ENCODE measurements at places on chromosomes 11 and 22. TPM values are rescaled to one million over a fixed set of nuclear protein-coding genes. Genes with fewer than 3 reads are reported as not detected.

GRCh38 chr11:17013548-17014320, 480 bp downstream of the PLEKHA7 start:
- DNase-seq: no peak

DNA sequence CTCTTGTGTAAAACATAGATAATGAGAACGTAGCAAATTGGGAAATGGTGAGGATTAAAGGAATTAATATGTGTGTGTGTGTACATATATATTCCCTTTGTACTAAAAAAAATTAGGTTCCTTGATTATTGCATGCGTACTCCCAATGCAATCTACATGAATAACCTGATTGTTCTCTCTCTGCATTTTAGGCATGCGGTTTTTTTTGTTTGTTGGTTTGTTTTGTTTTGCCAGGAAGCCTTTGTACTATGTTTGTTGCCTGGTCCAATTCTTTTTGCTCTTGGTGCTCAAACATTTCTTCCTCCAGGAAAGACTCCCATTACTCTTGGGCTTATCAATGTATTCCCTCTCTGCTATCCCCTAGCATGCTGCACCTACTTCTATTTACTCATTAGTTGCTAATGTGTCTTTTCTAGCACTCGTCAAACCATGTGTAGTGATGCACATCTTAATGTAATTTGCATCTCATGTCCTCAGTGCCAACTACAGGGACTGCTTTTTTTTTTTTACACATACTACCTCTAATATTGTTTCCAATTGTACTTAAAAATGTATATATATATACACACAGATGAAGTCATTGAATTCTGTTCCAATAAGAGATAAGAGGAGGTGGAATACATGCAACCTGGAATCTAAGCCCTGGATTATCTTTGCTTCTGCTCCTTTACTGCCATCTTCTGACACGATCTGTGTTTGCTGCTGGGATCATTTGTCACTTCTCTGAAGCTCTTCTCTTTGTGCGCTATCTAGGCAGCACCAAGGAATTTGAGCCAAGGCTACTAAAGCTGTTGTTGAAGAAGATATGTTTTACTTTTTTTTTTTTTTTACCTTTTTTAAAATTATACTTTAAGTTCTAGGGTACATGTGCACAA, 197.2 kb upstream of the ANO3 start:
- DNase-seq: peak; percentile 24

GRCh38 chr11:69000831-69001242, 12.2 kb downstream of the MRGPRF start:
- DNase-seq: peak; percentile 67

DNA sequence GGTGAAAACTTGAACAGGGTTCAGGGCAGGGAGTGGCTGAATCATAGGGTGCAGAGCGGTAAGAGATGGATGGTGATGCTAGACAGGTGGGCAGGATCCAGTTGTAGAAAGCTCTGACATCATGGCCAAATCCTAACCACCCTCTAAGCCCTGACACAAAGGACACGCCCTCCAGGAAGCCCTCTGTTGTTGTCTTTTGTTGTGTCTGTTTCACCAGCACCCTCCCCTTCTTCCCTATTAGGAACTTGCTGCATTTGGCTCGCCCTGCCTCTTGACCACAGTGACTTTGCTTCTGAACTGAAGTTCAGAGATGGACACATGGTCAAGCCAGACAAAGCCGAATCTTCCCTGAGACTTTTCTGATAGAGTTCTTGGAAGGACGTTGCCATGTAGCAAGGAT, 14.2 kb upstream of the APOL6 start:
- no peak for DNase-seq

GRCh38 chr11:128576555-128576954, 10.8 kb downstream of the ETS1 start:
- no peak for DNase-seq

DNA sequence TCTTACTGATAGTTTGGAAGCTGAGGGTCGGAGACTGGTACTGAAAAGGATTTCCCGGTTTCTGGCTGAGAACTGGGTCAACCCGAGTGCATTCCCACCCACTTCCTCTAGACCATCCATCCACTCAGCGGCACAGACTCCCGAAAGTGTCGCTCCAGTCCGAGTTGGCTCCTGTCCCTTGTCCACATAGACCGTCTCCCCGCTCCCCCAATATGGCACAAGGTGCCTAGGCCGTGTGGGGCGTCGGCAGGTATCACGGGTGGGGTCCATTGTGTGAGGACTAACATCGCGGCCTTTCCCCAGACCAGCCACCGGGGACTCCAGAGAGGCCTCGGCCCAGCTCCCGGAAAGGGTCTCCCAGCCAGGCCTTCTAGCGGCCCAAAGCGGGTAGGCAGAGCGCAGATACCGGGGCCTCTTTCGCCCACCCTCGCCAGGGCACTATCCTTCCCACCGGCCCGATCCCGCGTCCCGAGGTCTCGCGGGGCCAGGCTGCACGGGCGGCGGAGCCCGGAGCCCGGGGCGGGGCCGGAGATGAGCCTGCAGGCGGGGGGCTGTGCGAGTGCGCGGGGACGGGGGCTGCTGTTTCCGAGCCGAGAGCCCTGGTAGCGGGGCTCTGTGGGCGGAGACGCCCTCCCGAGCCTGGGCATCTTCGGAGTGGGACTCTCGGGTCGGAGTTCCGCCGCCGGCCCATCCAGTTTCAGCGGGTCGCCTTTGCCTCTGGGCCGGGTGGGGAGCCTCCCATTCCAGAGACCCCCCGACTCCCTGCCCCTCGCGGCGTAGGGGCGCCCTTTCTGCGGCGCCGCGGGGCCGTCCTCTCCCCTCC, 21.1 kb downstream of the SERPINH1 start:
- peak; percentile 85 for DNase-seq

MMP1 gene
- polyA plus RNA-seq: not detected

PSMA1 gene
- polyA plus RNA-seq: 145 TPM

SYT12 gene
- not detected for polyA plus RNA-seq

AQP11 gene
- 2.5 TPM for polyA plus RNA-seq

GGTLC2 gene
- polyA plus RNA-seq: not detected

All from muscle of arm (tissue), 14 donors.